ENCODE measurements at places on chromosomes 16 and 17.
A peak's percentile ranks its signal among the peaks of the same experiment; 100 is the strongest.

DNA sequence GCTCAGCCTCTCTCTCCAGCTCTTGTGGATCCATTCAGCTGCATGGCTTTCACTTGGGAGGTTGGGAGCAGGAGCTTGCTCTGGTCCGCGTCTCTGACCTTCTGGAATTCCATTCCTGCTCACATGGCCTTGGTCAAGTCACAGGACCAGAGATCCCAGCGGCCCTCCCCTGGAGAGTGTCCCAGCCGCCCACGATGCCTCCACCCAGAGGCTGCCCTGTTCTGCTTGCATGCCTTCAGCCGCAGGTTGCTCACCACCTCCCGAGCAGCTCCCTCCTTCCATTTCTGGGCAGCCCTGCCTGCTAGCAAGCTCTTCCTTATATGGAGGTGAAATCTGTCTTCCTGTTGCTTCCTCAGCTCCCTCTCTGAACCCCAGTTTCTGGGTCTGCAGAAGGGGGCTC lies 32.6 kb downstream of the RAI1 start:
- DNase-seq, result no peak

DNA sequence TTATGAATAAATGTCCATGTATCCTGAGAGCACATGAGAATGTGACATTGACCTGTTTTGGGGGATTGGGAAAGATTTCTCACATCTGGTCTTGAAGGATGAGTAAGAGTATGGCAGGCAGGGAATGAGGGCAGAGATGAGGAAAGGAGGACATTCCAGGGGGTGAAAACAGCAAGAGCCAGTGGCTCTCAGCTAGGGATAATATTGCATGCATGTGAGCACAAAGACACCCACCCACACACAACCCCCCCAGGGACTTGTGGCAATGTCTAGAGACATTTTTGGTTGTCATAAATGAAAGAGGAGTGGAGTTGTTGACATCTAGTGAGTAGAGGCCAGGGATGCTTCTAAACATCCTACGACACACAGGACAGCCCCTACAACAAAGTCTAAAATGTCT lies 6.0 kb downstream of the MYO1D start:
- no peak for DNase-seq

- DNase-seq, result no peak
These were observed 70.6 kb downstream of the KATNIP start for GRCh38 chr16:27620541-27620940.

- DNase-seq, result peak; percentile 42
These were observed at the start of gene ITGA3 for GRCh38 chr17:50055426-50056216. ITGA3 (plus strand) TSS chr17:50056110; CDS start chr17:50056440, 330 bp downstream.

- no peak for DNase-seq
These were observed 30.0 kb downstream of the WFDC1 start for GRCh38 chr16:84324434-84325262.

GRCh38 chr16:52492789-52493357 lies 54.1 kb downstream of the TOX3 start:
- no peak for DNase-seq

GRCh38 chr17:62801553-62802114 lies 6.5 kb downstream of the MARCHF10 start:
- DNase-seq, result no peak

GRCh38 chr16:361872-362701 lies 8.3 kb downstream of the MRPL28 start:
- peak; percentile 80 for DNase-seq

- no peak for DNase-seq
These were observed 496.5 kb downstream of the TOX3 start for GRCh38 chr16:52050418-52050817.

DNA sequence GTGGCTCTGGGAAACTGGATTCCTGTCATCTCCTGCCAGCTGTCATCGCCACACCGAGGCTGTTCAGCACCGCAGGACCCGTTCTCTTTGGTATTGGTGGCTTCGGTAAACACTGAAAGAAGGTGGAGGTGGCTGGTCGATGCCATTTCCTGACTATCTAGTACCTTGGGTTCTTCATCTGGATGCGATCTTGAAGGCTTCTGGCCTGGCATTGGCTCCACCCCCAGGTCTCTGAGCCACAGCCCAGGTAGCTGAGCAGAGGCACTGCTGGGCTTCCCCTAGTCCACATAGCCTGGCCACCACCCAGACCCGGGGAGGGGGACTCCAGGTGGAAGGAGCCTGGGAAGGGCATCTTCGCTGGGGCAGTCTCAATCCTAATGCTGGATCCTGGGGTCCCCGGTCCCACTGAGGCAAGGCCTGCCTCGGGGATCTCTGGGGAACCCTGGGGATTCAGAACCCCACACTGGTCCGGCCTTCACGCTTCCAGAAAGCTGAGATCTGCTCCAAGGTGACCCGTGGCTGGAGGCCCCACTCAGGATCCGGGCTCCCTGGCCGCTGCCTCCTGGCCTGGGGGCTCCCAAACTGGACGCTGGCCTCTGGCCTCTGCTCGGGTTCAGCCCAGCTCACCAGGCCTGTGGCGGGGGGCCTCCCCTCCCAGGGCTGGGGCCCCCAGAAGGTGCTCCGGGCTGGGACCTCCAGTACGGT lies 1.8 kb downstream of the C16orf54 start:
- peak; percentile 76 for DNase-seq

GRCh38 chr16:714558-715476 lies at the start of gene METRN:
METRN (plus strand) TSS chr16:715118; CDS start chr16:715290, 172 bp downstream.
- DNase-seq, result peak; percentile 87

DNA sequence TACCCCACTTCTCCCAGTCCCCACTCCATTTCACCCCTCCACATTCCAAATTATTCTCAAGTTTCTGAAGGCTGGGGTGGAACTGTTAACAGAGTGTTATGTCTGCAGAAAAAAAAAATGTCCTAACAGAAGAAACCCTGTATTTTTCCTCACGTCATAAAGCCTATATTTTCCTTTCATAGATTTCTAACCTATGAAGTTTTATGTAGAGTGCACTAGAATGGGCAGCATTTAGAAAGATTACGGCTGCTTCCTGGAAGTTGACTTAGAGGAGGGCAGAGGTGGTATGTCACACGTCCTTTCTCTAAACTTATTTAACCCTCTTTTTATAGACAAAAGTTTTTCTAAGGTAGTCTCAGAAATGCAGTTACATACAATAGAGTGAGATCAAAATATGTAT lies 139.8 kb upstream of the TOM1L1 start:
- DNase-seq, result no peak

DNA sequence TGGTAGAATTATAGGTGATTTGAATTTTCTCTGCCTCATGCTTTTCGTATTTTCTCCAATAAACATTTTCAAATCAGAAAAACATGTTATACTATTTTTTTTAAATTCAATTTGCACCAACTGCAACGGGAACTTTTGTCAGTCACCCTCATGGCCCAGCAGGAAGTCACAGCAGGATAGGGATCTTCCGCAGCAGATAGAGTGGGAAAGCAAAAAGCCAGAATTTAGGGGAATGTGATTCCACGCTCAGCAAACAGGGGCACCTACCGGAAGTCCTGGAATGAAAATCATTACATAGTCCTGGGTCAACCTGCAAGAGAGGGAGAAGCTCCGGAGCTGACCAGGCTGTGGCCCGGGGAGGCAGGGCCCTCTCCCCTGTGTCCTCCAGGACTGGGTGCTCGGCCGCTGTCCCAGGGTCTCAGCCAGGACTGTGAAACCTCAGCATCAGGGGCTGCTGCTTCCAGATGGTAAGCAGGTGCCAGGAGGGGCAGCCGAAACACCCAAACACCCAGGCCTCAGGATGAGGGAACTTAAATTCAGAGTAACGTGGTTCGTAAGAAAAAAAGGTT lies 3.9 kb downstream of the SLC47A2 start:
- no peak for DNase-seq

- peak; percentile 22 for DNase-seq
These were observed 695.3 kb downstream of the WWOX start for GRCh38 chr16:78794581-78795250.

- DNase-seq, result no peak
These were observed 7.7 kb downstream of the CHAD start for GRCh38 chr17:50460831-50461526.

DNA sequence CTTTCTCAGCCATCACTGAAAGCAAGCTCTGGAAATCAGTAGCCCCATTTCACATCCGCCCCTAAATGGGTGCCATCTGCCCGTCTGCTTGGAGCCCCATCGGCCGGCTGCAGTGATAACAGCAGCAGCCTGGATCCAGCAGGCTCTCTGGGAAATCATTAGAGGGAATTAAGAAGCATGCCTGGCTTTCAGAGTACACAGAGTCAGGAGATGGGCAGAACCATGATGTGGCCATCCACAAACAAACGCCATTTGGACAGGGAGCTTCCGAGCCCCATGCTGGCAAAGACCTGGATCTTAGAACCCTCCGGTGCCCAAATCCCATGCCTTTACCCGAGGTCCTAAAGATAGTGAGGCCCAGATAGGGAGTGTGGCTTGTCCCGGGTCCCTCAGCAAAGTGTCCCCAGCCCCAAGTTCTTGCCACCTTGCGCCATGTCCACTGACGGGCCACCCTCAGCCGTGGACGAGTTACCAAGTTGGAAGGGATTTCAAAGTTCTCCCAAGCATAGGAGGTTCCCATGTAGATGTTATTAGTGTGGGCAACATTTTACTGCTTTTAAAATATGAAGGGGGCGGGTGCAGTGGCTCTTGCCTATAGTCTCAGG lies 1.0 kb upstream of the LITAF start:
- no peak for DNase-seq

DNA sequence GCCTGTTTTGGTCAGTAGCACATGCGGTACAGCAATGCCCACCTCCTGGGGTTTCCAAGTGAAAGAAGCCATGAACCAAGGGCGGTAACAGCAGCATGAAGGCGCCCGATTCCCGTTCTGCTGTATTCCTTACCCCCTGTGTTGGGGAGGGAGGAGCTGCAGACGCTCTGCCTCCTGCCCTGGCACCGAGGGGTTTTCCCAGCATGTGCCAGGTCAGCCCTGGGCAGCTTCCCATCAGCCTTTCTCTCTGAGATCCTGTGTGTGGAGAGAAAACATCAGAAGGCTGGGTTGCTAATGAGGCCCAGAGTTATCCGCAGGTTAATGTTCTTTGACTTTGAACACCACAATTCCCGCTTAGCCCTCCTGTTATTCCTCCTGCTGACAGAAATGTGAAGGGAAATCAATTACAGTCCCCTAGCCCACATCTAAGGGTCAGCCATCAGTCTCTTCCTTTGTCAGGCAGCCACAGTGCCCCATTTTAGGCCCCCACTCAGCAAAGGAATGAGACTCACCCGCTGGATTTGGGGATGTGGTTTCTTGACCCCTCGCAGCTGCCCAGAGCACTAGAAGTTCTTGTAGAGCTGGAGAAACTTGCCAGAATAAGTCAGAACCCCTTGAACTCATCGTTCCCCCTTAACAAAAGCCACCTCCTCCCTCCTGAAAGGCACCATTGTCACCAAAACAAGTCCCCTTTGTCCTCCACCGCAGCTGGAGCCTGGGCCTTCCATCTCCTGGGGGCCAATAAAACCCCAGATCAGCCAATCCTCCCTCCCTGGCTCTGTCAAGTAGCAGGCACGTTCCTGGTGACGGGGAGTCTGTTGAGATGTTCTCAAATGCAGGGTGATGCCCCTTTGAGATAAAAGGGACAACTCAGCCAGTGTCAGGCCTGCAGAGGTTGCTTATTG lies 168.5 kb downstream of the KATNIP start:
- no peak for DNase-seq

GRCh38 chr16:56862776-56863175 lies 2.2 kb upstream of the SLC12A3 start:
- peak; percentile 33 for DNase-seq

DNA sequence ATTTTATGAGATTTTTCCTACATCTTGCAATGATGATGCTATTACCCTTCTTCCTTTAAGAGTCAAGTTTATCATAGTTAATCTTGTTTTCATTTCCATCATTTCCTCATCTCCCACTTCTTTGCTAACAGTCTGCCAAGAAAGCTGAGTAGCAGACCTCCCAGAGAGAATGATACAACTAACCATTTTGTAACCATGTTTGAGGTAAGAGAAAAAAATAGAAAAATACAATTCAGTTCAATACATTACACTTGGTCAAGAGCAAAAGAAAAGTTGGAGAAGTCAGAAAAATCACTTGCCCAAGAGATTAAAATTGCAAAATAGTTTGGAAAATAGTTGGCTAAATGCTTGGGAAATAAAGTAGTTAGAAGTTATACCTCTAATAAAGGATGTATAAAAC lies 154.4 kb downstream of the ABCA8 start:
- no peak for DNase-seq

- no peak for DNase-seq
These were observed 887 bp upstream of the EVI2B start for GRCh38 chr17:31314782-31315100.

- peak; percentile 13 for DNase-seq
These were observed 741 bp downstream of the PLK1 start for GRCh38 chr16:23679274-23679985.

DNA sequence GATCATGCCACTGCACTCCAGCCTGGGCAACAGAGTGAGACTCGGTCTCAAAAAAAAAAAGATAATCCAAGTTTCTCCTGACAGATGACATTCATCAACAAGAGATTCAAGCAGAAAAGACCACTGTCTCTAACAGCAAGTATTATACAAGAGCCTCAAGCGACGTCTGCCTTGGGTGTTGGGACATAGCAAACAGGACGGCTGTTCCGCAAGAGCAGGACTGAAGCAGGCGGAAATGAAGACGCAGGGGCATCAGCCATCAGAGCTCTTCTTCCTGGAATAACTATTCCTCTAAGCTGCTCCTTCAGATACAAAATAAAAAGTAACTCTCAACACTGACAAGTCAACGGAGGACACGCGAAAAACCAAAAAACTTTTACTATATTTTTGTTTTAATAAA lies 54.0 kb downstream of the ANKRD11 start:
- DNase-seq, result peak; percentile 26

GRCh38 chr16:88497561-88498462 lies 44.7 kb downstream of the ZFPM1 start:
- DNase-seq, result no peak

DNA sequence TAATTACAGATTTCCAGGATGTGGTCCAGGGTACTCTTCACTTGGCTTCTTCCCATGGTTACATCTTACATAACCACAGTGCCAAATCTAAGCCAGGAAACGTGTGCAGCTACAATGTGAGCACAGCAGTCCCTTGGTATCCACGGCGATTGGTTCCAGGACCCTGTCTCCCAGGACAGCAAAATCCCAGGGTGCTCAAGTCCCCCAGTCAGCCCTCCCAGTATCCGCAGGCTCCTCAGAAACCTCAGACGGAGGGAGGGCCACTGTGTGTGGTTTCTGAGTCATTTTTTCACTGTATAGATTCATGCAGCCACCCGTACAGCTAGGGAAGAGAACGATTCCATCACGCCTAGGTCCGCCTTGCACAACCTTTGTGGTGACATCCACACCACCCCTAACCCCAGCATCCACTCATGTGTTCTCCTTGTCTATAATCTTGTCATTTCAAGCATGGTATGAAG lies 11.1 kb upstream of the ATP2C2 start:
- no peak for DNase-seq

Measured in CD4-positive, alpha-beta T cell treated with Interleukin-1 beta for 1 hour (primary cell).